ENCODE measurements at places on chromosomes 5 and 9.

DNA sequence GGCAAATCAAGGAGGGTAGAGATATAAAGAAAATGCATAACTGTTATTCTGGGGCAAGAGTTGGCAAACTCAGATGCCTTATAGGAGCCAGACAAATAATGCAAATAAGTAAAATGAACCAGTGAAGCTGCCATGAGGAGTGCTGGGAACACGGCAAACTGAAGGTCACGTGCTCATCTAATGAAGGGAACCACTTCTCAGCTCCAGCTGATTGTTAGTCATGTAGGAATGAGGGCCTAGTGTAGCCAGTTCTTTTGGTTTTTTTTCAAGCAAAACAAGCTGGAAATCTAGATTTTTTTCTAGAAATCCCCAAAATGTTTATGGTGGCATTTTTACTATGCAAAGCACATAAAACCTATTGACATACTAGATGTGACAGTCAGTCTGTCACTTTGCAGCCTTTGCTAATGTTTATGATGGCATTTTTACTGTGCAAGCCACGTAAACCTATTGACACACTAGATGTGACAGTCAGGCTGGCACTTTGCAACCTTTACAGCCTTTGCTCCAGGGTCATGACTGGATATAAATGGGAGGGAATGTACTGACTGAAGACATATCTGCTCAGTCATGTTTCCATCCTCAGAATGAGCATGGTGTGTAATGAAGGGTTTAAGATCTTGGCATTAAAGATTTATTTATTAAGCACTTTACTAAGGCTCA lies 39.4 kb downstream of the RUSC2 start:
- no peak for DNase-seq

GRCh38 chr9:92008041-92008440 lies 58.0 kb upstream of the ROR2 start:
- DNase-seq: no peak

GRCh38 chr5:124454081-124454480 lies 292.4 kb downstream of the ZNF608 start:
- no peak for DNase-seq

- DNase-seq: peak; percentile 11
Measured at GRCh38 chr9:4983601-4984165, 1.4 kb upstream of the JAK2 start.

- DNase-seq: no peak
Measured at GRCh38 chr5:128196791-128197190, 113.2 kb downstream of the SLC12A2 start.

- no peak for DNase-seq
Measured at GRCh38 chr5:122858451-122858850, 13.0 kb downstream of the SNX24 start.

GRCh38 chr9:31807574-31808256 lies 576.7 kb upstream of the ACO1 start:
- peak; percentile 55 for DNase-seq

- DNase-seq: peak; percentile 41
Measured at GRCh38 chr5:124866355-124867136, 120.1 kb upstream of the ZNF608 start.

- DNase-seq: no peak
Measured at GRCh38 chr9:123120131-123120530, 86.7 kb downstream of the GPR21 start.

GRCh38 chr9:75636427-75637045 lies 253.9 kb upstream of the PCSK5 start:
- DNase-seq: no peak

DNA sequence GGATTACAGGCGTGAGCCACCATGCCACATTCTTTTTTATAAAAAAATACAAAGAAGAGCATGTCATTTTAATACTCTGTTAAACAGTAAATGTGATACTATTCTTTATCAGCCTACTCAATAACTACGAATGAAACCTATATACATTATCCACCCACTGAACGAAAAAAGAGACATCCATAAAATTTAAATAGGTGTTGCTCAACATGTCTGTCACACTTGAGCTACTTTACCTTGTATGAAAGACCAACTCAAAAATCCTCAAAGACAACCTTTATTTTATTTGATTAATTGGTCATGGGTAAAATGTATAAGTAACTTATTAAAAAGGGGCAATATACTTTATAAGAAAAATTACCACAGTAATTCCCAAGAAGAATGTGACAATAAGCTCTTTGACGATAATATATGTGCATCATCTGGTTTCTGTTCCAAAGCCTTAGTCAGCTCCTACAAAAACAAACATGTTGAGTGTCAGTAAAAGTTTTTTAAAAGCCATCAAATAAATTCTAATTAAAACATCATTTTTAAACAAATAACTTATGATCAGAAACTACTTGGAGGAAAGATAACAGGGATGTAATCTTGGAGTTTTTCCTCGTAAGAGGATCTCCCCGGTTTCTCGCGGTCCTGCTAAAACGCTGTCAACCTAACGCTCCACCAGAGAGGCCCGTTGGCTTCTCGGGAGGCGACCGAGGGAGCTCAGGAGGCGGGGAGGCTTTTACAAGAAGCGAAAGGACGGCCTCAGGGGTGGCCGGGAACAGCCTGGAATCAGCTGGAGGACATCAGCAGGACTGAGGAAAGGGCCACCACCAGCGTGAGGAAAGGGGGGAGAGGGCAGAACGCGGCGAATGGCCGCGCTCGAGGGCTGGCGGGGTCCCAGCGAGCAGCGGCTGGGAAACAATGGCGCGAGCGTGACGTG lies 13.5 kb upstream of the ANKRD18B start:
- DNase-seq: peak; percentile 88

- peak; percentile 26 for DNase-seq
Measured at GRCh38 chr5:136016945-136017530, 11.8 kb upstream of the TGFBI start.

DNA sequence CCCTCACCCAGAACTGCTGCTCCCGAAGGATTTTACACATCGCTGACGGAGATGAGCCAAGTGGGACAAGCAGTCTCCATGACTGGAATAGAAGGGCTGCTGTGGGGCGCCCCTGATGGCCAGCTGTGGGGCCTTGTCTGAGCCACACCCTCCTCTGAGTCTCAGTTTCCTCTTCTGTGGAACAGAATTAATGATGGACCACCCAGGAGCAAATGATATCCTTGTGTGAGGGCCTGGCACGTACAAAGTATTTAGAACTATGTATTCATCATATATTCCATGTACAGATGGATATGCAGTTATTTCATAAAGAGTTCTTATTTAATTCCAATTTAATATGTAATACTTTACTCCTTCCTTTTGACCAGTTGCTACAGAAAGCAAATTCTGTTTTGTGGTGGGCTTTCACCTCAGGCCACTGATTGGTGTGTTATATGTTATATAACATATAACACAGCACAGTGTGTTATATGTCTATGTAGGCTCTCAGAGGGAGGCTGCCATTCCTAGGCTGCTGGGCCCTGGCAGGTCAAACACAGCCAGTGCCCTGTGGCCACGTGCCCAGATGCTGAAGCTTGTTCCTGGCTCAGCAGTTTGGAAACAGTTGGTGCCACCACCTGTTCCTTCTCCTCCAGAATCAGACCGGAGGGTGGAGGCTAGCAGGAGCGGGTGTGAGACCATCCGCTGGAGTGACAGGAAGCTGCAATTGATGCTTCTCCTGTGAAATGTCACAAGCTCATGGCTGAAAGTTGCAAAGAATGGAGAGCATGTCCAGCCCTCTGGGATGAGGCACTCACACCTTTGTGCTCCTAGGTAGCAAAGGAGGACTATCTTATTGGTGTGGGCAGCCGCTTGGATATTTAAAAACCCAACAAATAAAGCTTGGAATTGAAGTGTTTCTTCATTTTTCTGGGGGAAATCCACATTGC lies 4.4 kb upstream of the FGD3 start:
- no peak for DNase-seq

GRCh38 chr5:90940227-90940995 lies 381.8 kb downstream of the ADGRV1 start:
- DNase-seq: peak; percentile 80

- no peak for DNase-seq
Measured at GRCh38 chr9:18487611-18488010, 13.7 kb downstream of the ADAMTSL1 start.

GRCh38 chr5:143233031-143233430 lies 170.5 kb downstream of the NR3C1 start:
- no peak for DNase-seq

DNA sequence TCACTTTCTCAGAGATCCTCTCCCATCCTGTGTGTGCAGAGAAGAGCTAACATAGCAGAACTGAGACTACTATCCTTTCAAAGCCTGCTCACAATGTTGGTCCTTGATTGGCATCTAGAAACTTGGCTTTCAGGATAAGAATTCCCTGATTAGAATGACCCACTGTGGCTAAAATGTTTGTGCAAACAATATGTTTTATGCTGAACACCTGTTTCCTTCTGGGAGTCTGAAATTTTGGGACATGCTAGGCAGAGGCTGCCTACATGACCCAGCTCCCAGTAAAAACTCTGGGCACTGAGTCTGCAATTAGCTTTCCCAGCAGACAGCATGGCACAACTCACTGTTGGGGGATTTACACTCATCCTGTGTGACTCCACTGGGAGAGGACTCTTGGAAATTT lies 78.9 kb downstream of the CFAP95 start:
- no peak for DNase-seq

GRCh38 chr9:93676310-93677047 lies 100.1 kb downstream of the PHF2 start:
- DNase-seq: no peak

DNA sequence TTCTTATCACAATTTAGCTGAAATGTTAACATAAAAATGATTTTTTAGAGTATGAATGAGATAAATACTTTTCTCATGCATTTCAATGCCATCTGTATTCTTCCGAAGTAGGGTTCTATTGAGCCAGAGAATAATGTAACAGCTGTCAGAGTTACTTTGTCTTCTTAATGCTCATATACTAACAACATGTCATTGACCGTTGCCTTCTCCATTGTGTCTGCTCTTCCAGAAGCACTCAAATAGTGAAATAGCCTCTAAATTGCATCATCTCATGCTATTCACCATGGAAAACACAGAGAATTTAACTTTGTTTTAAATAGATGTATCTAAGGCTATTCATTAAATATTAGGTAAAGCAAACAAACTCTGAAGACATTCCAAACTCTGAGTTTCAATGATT lies 1875.9 kb upstream of the CDH9 start:
- peak; percentile 86 for DNase-seq

- DNase-seq: no peak
Measured at GRCh38 chr5:81749192-81749560, 1.7 kb downstream of the SSBP2 start.

DNA sequence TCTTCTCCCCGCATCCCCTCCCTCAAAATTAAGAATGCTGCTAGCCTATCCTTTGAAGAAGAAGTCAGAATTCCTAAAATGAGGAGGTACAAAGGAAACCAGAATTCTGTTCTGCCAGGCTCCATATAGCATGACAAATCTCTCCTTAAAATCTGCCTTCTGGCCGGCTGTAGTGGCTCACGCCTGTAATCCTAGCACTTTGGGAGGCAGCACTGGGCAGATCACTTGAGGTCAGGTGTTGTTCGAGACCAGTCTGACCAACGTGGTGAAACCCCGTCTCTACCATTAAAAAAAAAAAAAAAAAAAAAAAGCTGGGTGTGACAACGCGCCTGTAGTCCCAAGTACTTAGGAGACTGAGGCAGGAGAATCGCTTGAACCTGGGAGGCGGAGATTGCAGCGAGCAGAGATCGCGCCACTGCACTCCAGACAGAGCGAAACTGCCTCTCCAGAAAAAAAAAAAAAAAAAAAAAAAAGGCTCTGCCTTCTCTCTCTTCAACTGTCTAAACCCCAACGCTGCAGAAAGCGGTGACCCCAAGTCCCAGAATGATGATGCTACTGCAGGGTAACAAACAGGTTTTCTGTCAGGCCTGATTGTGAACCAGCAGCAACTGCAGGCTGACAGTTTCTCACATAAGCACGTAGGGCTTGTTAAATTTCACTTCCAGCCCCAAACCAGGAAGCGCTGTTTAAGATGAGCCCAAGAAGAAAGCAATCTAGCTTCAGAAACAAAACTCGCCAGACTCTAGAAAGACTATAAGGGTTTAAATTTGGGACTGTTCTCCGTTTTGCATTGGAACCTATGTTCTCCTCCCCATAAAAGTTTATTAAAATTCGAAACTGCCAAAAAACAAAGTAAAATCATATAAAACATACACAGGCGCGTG lies 963 bp upstream of the CAST start:
- DNase-seq: peak; percentile 72

GRCh38 chr9:101247297-101247696 lies 137.5 kb downstream of the BAAT start:
- no peak for DNase-seq
